ENCODE measurements at places on chromosomes 3 and 15. TPM values are rescaled to one million over a fixed set of nuclear protein-coding genes. Genes with fewer than 3 reads are reported as not detected.

GRCh38 chr3:19886404-19886803 is 47.6 kb downstream of the EFHB start:
- DNase-seq, result no peak

DNA sequence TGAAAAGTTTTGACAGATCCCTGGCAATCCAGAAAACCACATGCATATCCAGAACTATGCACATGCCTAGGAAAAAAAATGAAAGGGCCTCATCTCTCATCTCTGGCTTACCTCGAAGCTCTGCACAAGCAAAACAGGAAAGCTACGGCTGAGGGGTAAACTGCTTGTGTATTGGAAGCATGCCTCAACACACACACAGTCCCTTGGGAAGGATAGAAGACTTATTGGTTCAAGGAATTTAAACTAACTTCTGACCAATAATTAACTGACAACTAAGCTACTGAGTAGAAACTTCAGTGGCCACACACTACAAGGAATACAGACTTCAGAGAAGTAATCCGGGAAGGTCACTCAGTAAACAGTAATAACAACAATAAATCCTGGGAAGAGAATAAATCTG is 59.9 kb upstream of the POMGNT2 start:
- no peak for DNase-seq

Gene SMCO1
- not detected for total RNA-seq

- DNase-seq, result no peak
Observed at GRCh38 chr15:49627407-49627877, 6.6 kb downstream of the DTWD1 start.

GRCh38 chr3:7973006-7973405 is 528.6 kb upstream of the LMCD1 start:
- DNase-seq, result no peak

Gene POTEB3
- not detected for total RNA-seq

GRCh38 chr3:10463533-10464434 is 41.6 kb downstream of the ATP2B2 start:
- DNase-seq, result no peak

Gene ALPK3
- total RNA-seq, result 0.19 TPM

GRCh38 chr15:33846862-33847261 is 121.4 kb upstream of the CHRM5 start:
- no peak for DNase-seq

DNA sequence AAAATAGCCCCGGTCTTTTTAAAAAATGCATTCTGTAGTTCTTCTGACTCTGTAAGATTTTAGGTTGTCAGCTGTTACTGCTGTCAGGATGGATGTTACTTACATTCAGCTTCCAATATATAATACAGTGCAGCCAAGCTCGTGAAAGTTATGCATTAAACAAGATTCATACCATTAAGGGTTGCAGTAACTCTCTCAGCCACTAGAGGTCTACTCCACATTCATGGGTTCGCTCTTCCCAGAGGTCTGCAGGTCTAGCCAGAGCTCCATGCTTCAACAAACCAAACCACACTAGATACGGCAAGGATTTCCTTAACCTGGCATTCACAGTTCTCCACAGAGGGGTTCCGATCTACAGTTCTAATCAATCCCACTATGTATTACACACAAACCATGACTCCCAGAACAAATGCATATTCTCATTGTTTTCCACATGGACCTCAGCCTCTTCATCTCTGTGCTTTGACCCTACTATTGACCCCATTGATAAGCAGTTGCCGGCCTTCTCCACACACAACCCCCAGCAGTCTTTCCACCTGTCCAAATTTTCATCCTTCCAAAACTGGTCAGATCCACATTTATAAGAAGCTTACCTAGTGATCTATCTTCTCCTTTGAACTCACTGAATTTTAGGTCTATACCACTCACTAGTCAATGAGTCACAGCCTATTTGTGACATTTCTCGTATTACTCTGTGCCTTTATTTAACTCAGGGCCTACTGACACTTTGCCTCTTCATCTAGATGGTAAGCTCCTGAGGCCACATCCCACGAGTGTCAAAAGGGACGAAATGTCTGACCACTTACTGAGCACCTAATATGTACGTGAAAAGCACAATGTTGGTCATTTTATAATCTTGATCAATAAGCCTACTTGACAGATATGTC is 33.7 kb downstream of the RORA start:
- DNase-seq, result no peak

GRCh38 chr3:109023656-109024254 is 70.1 kb upstream of the GUCA1C start:
- DNase-seq, result peak; percentile 24

DNA sequence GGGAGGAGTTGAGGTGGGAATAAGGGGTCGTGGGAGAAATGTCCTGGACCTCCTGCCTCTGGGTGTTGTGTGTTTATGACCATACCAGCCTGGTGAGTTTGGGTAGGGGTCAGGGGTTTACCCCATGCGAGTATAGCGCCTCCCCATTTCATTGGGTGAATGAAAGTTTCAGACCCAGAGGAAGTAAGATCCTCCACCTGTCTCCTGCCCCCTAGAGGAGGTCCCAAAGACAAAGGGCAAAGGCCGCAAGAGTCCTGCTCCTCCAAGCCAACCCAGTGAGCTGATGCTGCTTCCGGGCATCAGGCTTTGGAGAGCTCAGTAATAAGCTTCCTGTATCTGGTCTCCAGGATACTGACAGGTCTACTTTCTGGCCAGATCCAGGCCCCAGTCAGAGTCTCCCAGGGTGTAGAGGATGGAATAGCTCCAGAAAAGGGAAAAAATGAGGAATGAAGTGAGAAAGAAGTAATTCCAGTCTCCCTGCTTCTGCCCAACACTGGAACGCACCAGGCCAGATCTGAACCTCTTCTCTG is 6.4 kb upstream of the TBC1D21 start:
- no peak for DNase-seq

DNA sequence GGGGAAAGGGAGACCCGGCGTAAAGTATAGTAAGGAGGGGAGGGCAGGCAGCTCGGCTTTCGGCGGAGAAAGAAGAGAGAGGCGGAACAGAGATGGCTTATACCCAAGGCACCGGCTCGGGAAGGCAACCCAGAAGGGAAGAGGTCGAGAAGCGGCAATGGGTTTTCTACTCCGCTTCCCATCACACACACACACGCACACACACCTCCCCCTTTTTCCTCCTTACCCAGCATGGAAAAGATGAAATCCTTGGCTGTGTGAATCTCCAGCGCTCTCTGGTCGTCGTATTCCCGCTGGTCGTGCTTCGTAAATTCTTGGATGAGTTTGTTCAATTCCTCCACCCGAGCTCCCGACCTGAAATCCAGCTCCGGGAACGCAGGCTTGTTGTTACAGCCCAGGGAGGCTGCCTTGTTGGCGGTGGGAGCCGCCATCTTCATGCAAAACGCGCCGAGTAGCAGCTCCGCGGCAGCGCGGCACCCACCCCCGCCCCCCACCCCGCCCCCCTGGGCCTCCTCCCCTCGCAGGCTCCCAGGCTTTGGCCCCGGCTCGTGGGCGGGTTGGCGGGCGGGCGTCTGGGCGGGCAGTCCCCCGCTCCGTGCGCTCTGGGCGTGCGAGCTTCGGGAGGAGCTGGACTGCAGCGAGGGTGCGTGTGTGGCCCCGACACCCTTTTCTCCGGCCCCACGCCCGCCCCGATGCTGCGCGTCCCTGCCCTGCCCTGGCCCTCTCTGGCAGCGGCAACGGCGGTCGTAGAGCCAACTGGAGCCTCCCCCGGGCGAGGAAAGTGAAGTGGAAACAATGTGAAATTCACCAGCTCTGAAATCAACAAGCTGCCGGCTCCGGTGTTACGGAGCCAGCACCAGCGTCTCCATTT is at the start of gene MB21D2:
TSS of gene MB21D2 (minus strand) at position 453 of the 871 bp plus-strand sequence. CDS start at position 437, 16 bp downstream.
- DNase-seq, result peak; percentile 74

Gene LRTM1
- not detected for total RNA-seq

DNA sequence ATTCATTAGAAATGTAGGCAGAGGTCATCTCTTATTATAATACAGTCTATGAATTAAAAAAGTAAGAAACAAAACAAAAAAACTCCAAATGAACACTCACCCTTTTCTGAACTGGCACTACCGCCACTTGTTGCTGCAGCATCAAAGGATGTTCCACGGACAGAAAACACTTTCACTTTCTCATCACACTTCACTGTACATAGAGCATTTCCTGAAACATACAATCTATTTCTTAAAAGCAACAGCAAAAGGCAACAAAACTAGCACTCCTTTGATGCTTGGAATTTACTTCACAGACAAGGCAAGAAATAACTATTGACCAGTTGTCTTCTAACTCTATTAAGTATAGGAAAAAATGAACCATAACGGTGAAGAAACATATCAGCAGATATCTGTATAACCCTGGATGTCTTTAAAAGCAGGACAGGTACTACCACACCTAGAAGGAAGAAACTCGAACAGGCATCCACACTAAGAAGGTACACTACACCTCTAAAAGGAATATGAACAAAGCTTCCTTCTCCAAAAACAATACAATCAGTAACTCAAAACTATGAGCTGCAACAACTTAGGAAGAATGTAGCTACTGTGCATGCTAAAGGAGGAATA is 24.9 kb downstream of the ETFA start:
- peak; percentile 60 for DNase-seq

DNA sequence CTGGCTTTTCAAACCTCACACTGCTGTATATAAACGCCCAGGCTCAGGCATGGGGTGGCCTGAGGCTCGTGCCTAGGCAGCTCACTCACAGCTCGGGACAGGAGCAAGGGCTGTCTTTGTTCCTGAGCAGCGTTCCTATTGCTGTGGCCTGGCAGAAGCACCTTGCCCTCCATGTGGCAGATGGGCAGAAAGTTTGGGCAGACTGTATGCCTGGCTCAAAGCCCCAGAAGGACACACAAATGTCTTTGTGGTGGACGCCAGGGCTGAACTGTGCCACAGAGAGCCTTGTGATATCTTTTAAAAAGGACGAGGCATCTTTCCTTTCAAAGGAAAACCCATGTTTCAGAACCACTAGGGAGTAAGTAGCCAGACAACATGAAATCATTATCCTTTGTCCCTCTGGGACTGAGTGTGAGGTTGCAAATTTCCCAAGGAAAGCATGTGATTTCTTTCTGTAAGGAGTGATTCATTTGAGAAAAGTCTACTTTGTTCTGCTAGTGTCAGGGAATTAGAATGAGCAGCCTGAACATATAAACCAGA is 29.3 kb upstream of the UBE2E1 start:
- DNase-seq, result no peak

DNA sequence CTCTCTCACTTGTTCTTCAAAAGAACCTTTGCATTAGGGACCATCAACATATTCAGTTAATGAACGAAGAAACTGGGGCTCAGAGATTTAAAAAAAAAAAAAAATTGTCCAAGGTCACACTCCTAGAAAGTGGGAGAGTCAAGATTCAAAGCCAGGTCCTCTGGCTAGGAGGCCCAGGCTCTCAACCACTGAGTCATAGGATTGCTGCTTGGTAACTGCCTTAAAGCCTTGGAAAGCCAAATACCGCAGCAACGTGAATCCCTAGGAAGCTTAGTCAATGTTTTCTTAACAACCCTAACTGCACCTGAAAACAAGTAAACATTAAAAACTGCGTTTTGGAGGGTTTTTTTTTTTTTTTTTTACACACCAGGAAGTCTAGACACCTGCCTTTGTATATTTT is 156.8 kb downstream of the WNT5A start:
- no peak for DNase-seq

Gene SLC12A1
- total RNA-seq, result not detected

- DNase-seq, result no peak
Observed at GRCh38 chr15:49131403-49131802, 24.0 kb downstream of the COPS2 start.

DNA sequence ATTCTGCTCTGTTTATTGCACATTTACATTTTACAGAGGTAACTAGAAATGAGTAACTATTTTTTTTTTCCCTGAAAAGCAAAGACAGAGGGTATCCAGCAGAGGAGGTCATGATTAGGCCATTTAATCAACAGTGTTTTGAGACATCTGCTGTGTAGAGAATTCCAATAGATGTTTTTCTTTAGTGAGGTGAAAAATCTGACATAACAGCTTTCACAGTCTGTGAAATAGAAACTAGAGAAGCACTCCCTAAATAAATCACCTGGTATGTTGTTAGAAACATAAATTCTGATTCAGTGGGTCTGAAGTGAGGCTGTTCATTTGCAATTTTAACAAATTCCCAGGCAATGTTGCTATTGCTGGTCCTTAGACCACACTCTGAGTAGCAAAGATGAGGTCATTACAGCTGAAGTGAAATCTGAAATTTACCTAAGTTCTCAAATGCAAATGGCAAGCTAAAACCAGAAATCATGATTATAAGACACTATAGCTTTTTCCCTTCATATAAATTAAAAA is 329.2 kb upstream of the LRRC3B start:
- DNase-seq, result no peak

Gene CCDC13
- total RNA-seq, result 0.70 TPM

DNA sequence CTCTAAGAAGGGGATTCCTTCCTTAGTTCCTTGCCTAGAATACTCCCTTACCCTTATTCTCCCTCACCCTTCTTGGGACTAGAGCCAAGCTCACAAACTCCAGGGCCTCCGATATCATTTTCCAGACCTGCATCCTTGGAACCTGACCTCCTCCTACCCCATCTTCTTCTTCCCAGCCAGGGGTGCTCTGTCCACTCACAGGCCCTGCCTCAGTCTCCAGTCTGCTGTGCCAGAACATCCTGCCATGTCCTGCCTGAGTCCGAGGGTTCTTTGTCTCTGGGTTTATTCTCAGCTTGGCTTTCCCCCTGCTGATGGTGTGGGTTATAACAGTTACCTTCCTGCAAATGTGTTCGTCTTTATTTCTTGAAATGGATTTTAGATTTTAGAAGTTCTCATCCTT is 59.9 kb upstream of the MCF2L2 start:
- DNase-seq, result no peak

GRCh38 chr15:51405693-51406523 is 64.5 kb downstream of the GLDN start:
- DNase-seq, result no peak

Gene DUOX1
- total RNA-seq, result not detected

Gene HCLS1
- total RNA-seq, result 312 TPM

GRCh38 chr3:4467522-4467867 is 426 bp upstream of the SUMF1 start:
- DNase-seq, result no peak

Gene GPR160
- total RNA-seq, result 43.3 TPM

DNA sequence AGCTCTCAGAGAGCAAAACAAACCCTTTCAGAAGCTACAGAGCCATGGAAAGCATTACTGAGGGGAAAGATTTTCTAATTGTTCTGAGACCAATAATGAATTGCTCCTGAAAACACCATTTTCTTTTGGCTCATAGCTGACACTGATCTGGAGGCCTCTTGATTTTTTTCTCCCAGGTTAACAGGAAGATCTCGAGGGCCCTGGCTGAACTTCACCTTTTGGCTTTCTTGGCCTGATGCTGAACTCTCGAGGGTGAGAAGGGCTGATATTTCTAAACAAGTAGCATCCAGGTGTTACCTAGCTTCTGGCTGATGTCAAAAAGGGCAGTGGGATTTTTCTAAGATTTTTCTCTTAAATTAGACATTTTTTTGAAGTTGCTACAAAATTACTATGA is 19.9 kb upstream of the NFKBIZ start:
- DNase-seq, result no peak

Gene SERINC4
- 0.30 TPM for total RNA-seq

Measured in naive thymus-derived CD4-positive, alpha-beta T cell (primary cell).